NCI-H748 treated with DMSO at 0.1 percent for 48 hours (cell line): ENCODE measurements at places on chromosomes 12 and 14.

GRCh38 chr12:12718381-12718759, 1.2 kb downstream of the CDKN1B start:
- no peak for DNase-seq

DNA sequence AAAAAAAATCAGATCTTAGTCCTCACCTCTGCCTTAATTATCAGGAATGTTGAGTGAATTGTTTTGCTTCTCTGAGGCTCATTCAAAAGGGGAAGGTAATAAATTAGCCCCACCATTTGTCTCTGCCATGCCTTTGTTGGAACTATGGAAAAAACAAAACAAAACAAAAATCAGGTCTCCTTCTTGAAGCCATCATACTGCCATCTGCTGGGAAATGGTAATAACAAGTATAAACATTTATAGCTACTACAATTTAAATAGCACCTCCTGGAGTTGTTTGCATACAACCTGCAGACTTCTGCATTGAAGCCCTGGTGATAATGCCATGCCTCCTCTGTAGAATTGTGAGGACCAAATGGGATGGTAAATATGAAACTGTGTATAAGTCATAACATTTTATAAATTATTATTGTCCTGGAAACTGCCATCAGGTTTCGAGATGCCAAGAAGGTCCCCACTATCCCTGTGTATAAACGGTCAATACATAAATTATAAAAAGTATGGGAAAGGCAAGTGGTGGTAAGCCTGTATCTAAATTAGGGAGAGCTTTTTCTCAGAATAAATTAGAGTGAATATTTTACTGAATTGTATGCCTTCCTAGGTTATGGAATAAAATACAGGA, 87.2 kb upstream of the FGD4 start:
- DNase-seq: peak; percentile 56

- peak; percentile 17 for DNase-seq
Observed at GRCh38 chr12:56158926-56159461, 835 bp downstream of the MYL6 start.

- no peak for DNase-seq
Observed at GRCh38 chr12:9642606-9643265, 26.8 kb upstream of the CLEC2D start.

GRCh38 chr14:99821519-99822508, 28.6 kb downstream of the EML1 start:
- no peak for DNase-seq

DNA sequence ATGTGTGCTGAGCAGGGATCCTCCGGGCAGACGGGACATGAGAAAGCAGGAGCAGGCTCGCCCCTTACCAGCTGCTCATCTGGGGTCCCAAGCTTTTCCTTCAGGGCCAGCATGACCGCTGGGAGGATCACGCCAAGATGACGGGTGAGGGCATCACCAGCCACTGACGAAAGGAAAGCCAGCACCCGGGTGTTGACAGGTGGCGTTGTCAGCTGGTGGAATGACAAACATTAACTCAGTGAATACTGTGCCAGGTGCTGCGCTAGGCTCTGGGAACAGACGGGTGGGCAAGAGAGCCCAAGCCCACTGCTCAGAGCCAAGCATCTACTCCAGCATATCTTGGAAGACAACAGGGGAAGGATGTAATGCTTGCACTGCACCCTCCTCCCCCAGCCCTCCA, 21.3 kb upstream of the RAB35 start:
- no peak for DNase-seq

GRCh38 chr12:117552971-117553370, 191.5 kb upstream of the NOS1 start:
- no peak for DNase-seq

DNA sequence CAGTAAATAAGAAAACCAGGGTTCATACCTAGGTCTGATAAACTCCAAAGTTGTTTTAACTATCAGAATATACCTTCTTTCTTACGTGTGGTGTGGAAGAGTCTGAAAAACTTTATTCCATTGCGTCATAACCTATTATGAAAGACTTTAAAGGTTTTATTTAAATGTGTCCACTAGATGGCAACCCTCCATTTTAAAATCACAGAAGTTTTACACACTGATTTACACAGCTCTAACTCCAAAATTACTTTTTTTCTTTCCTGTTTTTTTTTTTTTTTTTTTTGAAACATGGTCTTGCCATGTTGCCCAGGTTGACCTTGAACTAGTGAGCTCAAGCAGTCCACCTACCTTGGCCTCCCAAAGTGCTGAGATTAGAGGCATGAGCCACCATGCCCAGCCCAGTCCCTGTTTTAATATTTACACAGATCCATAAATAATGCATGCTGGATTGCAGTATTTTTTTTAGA, 17.3 kb upstream of the TMPRSS12 start:
- peak; percentile 24 for DNase-seq

- DNase-seq: no peak
Observed at GRCh38 chr12:13023811-13024530, 20.2 kb upstream of the FAM234B start.
